ENCODE measurements at places on chromosomes 2 and 18.

GRCh38 chr2:238251331-238251730, 11.5 kb upstream of the HES6 start:
- DNase-seq, result no peak

DNA sequence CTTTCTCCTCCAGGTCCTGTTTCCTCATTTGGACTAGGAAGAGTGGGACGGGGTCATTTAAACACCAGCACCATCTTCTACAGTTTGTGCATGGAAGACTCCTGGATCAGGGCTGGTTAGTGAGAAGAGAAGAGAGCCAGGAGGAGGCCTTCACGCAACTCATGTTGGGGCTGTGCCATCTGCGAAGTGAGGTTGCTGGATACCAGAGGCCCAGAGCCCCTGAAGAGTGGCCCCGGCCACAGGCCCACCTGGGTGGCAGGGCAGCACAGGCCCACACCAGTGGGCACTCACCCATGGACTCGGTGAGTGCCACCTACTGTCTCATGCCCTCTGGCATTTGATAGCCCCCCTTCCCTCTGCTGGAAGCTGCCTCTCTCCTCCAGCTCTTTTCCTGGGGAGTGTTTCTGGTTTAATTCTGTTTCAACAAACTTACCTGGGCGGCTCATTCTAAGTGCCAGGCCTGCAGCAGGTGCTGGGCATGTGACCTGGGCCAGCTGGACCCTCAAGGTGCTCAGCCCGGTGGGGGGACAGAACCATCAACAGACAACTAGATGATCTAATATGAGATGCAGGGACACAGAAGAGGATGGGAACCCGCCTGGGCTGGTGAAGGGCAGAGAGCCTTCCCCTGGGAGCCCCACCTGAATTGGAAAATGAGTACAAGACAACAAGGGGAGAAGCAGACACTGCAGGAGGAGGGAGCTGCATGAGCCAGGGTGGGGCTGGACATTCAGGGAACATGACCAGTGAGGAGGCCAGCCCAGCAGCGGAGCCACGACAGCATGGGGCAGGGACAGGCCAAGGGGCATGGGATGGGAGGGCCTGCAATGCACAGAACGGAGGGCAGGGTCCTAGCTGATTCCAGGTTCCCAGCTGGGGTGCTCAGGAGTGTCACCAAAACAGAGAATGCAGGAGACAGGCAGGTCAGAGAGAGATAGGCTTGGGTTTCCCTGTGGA, 70.6 kb downstream of the MARCO start:
- no peak for DNase-seq

- no peak for DNase-seq
Observed at GRCh38 chr18:23694637-23695430, 5.6 kb downstream of the LAMA3 start.

GRCh38 chr18:79611040-79611681, 68.4 kb upstream of the CTDP1 start:
- DNase-seq, result no peak

GRCh38 chr18:9803063-9803697, 82.6 kb upstream of the TXNDC2 start:
- DNase-seq, result no peak

Data from activated T-helper 1 cell treated with Interleukin-2 at 50 U/mL for 16 hours (primary cell).